Left lobe of liver (tissue), 2 donors: ENCODE measurements at places on chromosomes 2 and 18.

DNA sequence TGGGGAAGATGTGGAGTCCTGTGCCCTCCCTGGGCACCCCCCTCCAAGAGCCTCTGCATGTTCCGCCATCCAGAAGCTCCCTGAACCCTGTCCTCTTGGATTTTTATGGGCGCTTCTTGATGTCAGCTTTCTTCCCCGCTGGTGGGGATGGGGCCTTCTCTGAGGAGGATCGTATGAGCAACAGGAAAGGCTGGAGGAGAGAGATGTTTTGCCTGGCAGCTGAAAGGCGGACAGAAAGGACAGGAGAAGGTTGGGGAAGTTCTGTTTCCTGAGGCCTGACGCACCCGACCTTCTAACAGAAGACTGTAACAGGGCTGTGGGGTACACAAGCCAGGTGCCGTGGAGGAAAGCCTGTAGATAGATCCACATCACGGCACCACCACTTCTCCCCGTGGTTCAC lies 238.8 kb downstream of the LDLRAD4 start:
- DNase-seq = no peak

GRCh38 chr18:22191346-22191695 lies 21.9 kb downstream of the GATA6 start:
- DNase-seq = no peak

DNA sequence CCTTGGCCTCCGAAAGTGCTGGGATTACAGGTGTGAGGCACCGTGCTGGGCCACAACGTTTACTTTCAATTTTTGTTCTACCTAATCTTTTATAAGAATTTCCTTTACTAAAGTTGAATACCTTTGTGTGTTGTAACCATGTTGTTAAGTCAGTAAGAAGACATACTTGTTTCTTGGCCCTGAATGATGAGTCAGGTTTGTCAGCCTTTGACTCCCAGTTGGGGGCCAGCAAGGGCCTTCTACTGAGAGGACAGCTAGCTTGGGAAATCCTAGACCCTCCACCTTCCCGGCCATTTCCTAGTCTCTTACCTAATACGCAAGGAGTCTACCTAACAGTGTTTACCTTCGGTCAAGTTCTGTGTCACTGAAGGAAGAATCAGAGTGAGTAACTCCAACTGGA lies 22.7 kb downstream of the MTHFD2 start:
- DNase-seq = no peak

DNA sequence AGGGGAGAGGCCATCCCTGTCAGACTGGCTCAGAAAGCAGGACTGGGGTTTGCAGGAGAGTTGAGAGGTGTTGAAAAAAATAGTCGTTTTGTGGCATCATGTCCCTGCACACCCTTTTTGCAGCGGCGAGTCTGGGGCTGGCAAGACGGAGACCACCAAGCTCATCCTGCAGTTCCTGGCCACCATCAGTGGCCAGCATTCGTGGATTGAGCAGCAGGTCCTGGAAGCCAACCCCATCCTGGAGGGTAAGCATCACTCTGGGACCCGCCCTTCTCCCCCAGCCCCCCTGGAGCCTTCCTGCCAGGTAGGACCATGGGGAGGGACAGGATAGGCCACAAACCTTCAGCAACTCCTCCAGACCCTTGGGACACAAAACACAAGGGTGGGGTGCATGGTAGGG lies 34.2 kb downstream of the MYO7B start:
- no peak for DNase-seq

GRCh38 chr2:96947949-96948833 lies 38.2 kb downstream of the FAM178B start:
- DNase-seq = no peak
